ENCODE measurements at places on chromosomes 7 and 10. TPM values are rescaled to one million over a fixed set of nuclear protein-coding genes. Genes with fewer than 3 reads are reported as not detected.
A peak's percentile ranks its signal among the peaks of the same experiment; 100 is the strongest.

ZNF212 gene
- 11.8 TPM for total RNA-seq

NODAL gene
- total RNA-seq: not detected

SLC29A4 gene
- 9.9 TPM for total RNA-seq

SFTPD gene
- total RNA-seq: not detected

AUTS2 gene
- 60.9 TPM for total RNA-seq

GRCh38 chr7:141840708-141841107, 577 bp downstream of the PRSS37 start:
- DNase-seq: no peak

DNA sequence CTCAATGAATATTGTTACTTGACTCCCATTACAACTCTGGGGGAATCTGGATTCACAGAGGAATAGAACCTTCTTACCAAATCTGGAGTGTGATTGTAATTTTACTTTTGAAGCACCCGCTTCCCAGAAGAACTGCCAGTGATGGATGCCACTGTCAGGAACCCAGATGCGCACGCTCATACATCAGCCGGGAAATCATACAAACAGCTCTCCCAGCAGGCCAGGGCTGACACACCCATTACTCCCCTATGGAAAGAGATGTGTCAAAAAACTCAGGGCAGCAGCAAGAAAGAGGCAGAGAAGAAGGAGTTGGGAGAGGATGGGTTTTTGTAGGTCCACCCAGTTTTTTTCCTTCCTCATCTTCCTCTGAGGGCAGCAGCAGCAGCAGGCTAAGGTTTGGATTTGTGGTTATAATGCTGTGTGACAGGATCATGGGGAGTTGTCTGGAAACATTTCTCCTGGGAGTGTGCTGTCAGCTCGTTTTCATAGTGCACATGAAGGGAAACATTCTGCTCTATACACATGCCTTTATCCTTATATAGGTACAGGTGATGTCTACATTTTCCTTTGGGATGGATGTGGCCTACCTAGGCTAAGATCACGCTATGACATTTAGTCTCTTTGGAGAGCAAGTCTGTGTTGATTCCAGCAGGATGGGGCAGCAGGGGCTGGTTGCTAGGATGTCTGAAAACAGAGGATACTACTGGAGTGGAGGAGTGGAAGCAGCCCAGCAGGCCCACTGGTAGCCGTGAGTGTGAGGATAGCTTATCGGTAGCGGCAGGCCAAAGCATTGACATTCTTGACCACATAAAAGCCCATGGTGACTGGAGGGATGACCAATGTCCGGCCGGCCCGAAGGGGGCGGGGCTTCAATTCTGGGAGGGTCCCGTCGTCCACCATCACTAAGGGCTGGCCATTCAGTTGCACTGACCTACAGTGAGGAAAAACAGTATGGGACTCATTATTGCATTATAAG, 12.4 kb upstream of the HPS1 start:
- no peak for DNase-seq

GRCh38 chr10:52526251-52526823, 212.3 kb downstream of the DKK1 start:
- no peak for DNase-seq

GRCh38 chr7:132817949-132818348, 241.7 kb upstream of the PLXNA4 start:
- DNase-seq: no peak

- DNase-seq: no peak
These were observed 35.5 kb downstream of the POM121L12 start for GRCh38 chr7:53070883-53071282.

DNA sequence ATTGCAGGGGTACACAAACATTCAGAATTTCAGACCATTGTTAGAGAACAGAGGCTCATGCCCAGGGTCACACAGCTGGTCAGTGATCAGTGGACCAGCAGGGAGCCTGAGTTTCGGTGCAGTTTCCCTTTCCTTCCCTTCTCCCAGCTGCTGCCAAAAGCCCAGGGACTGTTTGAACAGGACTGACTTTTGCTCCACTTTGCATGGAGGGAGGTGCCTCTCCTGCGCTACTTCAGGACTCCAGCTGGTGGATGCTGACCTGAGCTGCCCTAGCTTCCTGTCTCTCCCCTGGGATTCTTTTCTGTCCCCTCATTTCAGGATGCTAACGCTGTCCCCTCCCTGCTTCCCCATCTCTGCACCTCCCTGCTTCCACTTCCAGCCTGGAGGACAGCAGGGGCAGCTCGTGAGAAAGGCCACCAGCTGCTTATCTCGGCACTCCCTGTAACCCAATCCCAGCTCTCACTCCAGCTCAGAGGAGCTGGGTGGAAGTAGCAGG, 14.5 kb downstream of the SH2D4B start:
- no peak for DNase-seq

DNA sequence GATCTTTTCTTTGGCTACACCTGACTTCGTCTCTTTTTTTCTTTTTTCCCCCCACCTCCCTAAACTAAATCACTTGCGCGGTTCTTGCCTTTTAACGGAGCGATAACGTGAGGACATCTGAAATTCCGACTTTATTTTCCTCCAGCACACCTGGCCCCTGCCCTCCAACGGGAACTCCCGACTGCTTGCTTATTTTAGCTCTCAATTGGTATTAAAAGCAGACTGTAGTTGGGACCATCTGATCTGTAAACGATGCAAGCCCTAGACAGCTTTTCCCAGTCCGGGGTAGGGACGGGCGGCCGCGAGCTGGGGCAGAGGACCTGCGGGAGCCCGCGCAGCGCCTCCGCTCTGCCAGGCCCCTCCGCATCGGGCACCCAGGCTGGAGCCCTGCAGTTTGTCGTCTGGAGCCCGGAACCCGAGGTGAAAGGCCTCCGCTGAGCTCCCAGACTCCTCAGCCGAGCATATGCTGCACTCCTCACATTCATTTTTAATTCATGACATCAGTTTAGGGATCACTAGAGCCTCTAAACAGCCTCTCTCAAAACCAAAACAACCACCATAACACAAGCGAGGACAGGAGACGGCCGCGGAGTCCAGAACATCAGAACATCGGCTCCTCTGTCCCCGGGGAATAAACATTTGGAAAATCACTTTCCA, 10.0 kb upstream of the EMX2 start:
- DNase-seq: no peak

DNA sequence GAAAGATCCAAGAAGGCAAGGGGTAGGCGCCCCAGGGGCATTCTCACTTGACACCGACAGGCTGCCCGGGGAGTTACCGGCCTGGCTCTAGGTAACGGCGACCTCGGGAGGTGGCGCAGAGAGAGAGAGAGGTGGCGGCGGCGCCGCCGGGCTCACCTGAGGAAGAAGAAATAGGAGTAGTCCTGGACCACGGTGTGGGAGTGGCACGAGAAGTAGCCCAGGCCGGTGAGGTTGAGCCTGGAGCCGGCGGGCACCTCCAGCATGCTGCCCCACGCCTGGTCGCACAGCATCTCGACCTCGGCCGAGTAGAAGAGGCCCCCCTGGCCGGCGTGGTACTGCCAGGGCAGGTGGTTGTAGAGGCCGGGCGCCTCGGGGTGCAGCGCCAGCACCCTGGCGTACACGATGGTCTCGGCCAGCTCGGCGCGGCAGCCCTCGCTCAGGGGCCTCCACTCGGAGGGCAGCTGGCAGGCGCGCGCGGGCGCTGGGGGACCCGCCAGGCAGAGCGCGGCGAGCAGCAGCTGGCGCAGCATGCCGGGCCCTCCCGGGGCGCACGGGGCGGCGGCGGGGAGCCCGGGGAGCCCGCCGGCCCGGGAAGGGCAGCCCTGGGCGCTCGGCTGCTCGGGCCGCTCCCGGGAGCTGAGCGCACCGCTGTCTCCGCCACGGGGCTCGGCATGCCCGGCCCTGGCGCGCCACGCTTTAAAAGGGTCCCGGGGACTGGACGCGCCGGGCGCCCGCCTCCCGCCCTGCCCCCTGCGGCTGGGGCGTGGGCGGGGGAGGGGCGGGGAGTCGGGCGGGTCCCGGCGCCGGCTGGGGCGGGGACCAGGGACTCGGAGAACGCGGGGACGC, at the start of gene CCDC3:
Gene CCDC3, minus strand, starts transcription at position 673 of the 846 bp plus-strand sequence. Its CDS starts 143 bp downstream, at position 530.
- DNase-seq: peak; percentile 59

DNA sequence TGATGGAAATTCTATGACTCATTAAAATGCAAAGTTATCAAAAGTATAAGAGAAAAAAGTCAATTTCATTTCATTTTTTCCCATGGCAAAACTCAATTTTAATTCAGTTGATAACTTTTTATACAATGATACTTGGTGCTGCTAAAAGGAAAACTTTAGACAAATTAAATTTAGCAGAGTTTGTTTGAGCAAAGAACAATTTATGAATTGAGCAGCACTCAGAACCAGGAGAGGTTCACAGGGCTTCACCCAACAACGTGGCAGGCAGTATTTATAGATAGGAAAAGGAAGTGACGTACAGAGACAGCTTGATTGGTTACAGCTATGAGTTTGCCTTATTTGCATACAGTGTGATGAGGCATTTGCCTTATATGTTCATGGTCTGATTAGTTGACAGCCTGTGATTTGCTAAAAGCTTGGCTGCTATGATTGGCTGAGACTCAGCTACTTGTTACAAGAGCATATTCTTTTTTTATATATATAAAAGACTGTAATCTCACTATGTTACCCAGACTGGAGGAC, 157.2 kb upstream of the CELF2 start:
- no peak for DNase-seq

DNA sequence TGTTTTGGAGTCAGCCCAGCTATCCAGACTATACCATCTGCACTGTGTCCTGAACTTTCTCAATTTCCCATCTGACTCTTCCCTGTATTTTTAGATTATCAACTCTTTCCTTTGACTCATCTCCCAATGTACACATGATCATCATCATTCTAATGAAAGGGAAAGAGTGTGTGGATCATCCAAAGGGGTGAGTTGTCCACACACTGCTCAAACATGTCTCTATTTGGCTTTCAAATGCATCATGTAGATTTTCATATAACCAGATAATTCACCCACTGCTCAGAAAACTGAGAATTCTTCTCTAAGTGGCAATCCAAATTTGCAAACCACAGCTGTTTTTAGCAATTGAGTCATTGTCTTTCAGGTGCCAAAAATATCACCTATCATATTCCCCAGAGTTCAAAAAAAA, 190.2 kb upstream of the HPS1 start:
- DNase-seq: no peak

- DNase-seq: no peak
These were observed 34.9 kb upstream of the KIAA1217 start for GRCh38 chr10:24174014-24174413.

- no peak for DNase-seq
These were observed 54.5 kb downstream of the UBE3C start for GRCh38 chr7:157193274-157193673.

GRCh38 chr7:135645296-135645904, 16.9 kb upstream of the STMP1 start:
- DNase-seq: no peak
